ENCODE measurements at places on chromosomes 1 and 21.
A peak's percentile ranks its signal among the peaks of the same experiment; 100 is the strongest.

GRCh38 chr21:37767984-37768383 is 148.3 kb downstream of the KCNJ6 start:
- no peak for DNase-seq

GRCh38 chr1:237903961-237904360 is 13.2 kb upstream of the ZP4 start:
- DNase-seq = no peak

- DNase-seq = no peak
Measured at GRCh38 chr1:213988507-213989001, 781 bp downstream of the PROX1 start.

GRCh38 chr1:81801651-81802456 is 1.1 kb downstream of the ADGRL2 start:
- no peak for DNase-seq

DNA sequence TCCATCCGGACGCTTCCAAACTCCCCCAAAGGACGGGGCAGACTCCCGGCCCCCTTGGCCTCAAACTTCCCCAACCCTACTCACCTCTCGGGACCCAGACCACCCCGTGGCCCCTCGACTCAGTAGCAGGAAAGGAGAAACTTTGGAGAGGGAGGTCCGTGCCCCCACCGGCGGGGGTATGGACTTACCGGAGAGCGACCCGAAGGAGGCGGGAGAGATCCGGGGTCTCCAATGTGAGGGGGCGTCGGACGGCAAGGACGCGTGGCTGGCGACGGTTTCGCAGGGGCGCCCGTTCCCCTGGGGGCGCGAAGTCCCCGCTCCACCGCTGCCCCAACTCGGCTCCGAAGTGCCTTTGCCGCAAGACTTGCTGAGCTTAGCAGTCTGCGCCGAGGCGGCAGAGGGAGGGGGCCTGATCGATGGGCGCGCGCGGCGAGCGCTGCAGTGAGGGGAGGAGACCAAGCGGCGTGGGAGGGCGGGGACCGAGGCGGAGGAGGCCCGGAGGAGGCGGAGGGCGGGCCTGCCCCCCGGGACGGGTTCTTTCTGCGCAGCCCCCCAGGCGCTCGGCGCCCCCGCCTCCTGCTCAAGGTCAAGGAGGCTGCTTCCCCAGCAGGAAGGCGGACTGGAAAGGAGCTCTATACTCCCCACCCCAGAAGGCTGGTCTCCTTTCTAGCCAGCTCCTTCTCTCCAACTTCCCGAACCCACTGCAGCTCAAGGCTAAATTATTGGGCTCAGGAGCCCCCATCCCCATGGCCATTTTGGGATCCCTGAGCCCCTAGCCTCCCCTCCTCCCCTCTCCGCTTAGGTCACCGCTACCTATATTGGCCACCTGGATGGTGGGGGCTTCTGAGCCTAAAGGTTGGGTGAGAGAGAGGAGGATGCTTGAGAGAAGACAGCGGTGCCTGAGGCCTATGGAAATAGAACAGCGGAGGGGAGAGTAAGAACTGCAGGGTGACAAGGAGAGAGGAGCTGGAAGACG is at the start of gene SYT2:
SYT2 (minus strand) TSS at position 385 of the 976 bp plus-strand sequence. CDS start 104,682 bp downstream, outside the sequence.
- peak; percentile 15 for DNase-seq

DNA sequence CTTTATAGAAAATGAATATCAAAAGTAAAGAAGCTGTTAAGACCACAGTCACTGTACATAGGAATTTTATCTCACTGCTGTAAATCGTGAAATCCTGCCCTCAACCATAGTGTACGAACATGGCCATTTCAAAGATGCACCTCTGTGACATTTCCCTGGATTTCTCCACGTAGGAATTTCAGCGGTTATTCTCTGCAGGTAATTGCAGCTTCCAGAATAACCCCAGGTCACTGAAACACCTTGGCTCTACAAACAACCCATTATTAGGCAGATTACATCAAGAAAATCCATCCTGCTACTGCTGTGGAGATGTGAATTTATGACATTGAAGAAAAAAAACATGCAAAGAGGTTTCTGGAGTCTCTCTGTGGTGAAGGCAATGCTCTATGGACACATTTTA is 196.2 kb upstream of the USP25 start:
- no peak for DNase-seq

GRCh38 chr1:91761295-91761721 is 124.6 kb downstream of the TGFBR3 start:
- DNase-seq = no peak

DNA sequence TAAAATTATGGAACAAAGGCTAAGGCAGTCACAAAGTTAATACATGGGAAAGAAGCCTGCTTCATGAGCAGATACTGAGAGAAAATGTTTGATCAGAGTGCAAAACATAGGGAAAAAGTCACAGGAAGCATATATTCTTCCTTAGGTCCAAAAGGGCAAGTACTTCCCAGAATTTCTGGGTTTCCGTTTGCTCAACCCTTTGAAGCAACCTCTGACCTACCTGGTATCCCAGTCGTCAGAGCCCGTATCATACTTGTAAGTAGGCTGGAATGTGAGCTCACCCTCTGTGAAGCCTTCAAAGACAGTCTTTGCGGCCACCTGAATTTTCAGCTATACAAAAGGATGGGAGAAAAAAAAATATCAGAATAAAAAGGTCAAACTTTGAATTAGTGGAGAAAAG is 20.5 kb upstream of the MTF1 start:
- DNase-seq = no peak

- DNase-seq = no peak
Measured at GRCh38 chr1:230291731-230292620, 134.2 kb downstream of the PGBD5 start.

- DNase-seq = no peak
Measured at GRCh38 chr1:164524810-164525209, 34.2 kb upstream of the PBX1 start.

GRCh38 chr1:45753248-45754037 is 3.0 kb upstream of the IPP start:
- DNase-seq = no peak

- DNase-seq = no peak
Measured at GRCh38 chr1:107135463-107135862, 5.4 kb upstream of the NTNG1 start.

GRCh38 chr1:17307329-17307728 is 668 bp upstream of the PADI4 start:
- no peak for DNase-seq

- DNase-seq = no peak
Measured at GRCh38 chr1:30991862-30992606, 73.5 kb downstream of the PUM1 start.

GRCh38 chr1:22806584-22806983 is 95.9 kb downstream of the EPHB2 start:
- no peak for DNase-seq

- no peak for DNase-seq
Measured at GRCh38 chr1:203272633-203273205, 32.6 kb upstream of the BTG2 start.

- no peak for DNase-seq
Measured at GRCh38 chr21:31368361-31368760, 24.3 kb upstream of the TIAM1 start.
